MM.1S (cell line): ENCODE measurements at places on chromosomes 5 and 9.

DNA sequence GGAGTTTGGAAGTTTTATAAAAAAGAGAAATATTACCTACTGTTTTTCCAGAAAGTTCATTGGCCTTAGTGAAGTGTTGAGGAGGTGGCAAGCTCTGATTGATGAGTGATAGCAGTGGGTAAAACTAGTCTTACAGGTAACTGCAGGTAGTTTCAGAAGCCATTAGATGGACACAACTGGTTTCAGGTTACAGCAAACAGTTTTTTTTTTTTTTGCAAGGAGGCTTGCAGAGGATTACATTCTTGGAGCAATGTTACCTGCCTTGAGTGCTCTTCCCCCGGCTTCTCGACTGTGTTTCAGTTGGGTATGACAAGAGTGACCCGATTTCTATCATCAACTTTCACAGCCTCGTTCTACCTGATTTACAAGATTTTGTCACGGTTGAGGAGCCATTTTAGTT, 333.4 kb downstream of the YTHDC2 start:
- DNase-seq = no peak

DNA sequence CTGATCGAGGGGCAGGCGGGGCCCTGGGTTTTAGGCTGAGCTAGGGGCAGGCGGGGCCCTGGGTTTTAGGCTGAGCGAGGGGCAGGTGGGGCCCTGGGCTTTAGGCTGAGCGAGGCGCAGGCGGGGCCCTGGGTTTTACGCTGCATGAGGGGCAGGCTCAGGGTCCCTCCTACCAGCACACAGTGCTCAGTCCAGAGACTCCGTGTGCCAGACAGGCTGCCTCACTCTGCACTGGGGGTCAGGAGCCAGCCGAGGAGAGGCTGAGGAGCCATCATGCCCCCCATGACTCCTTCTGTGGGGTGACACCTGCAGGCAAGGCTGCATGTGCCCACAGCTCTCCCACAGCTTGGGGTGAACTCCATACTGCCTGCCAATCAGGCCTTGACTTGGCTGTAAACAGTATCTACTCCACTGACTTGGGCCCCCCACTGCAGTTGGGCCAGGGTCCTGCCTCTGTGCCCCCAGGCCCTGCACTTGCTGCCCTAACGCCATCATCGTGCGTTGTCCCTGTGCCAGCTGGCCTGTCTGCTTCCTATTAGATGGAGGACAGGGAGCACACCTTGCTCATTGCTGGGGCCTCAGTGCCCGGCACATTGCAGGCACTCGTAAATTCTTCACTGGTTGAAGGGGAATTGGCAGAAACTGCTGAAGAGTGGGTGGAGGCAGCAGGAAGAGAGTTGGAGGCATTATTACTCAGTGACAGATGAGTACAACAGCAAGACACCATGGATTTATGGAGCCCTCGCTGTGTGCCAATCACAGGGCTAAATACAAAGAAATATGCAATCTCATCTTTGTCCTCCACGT, 78.6 kb downstream of the AMBP start:
- no peak for DNase-seq

DNA sequence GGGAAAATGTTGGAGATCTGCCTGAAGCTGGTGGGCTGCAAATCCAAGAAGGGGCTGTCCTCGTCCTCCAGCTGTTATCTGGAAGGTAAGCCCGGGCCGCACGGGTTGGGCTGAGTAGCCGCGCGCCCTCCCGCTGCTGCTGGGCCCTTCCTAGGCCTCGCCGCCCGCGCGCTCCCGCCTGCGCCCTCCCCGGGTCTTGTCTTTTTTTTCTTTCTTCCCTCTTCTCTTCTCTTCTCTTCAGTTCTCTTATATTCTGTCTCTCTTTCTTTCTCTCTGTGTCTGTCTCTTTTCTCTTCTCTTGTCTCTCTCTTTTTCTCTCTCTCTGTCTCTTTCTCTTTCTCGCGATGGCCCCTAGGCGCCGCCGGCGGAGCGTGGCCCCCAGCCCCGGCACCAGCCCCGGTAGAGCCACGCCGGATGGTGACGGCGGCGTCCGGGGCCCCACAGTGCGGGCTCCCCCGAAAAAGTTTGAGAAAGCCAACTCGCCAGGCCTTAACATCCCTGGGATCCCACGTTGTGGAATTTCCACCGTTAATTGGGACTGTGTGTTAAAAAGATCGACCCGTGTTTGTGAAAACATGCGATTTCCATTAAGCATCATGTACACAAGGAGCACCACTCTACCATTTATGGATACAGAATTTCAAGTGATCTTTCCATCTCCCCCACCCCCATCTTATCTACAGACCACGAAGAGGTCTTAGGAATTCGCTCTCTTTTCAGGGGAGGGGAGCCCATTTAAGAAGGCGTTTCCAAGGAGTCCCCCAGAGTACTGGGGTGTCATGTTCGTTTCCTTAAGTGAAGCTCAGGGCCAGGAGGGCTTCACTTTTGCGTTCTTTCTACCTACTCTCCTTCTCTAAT, 616 bp downstream of the ABL1 start:
- no peak for DNase-seq

DNA sequence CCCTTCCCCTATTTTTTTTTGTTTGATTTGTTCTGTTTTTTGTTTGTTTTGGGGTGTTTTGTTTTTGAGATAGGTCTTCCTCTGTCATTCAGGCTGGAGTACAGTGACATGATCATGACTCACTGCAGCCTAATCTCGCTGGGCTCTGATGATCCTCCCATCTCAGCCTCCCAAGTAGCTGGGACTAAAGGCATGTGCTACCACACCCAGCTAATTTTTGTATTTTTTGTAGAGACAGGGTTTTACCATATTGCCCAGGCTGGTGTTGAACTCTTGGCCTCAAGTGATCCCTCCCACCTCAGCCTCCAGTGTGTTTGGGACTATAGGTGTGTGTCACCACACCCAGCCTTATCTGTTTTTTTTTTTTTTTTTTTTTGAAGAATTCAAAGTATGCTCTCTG, 605.4 kb downstream of the DNAH5 start:
- DNase-seq = no peak

- no peak for DNase-seq
These were observed 92.5 kb downstream of the RAB3C start for GRCh38 chr5:58675341-58675740.

DNA sequence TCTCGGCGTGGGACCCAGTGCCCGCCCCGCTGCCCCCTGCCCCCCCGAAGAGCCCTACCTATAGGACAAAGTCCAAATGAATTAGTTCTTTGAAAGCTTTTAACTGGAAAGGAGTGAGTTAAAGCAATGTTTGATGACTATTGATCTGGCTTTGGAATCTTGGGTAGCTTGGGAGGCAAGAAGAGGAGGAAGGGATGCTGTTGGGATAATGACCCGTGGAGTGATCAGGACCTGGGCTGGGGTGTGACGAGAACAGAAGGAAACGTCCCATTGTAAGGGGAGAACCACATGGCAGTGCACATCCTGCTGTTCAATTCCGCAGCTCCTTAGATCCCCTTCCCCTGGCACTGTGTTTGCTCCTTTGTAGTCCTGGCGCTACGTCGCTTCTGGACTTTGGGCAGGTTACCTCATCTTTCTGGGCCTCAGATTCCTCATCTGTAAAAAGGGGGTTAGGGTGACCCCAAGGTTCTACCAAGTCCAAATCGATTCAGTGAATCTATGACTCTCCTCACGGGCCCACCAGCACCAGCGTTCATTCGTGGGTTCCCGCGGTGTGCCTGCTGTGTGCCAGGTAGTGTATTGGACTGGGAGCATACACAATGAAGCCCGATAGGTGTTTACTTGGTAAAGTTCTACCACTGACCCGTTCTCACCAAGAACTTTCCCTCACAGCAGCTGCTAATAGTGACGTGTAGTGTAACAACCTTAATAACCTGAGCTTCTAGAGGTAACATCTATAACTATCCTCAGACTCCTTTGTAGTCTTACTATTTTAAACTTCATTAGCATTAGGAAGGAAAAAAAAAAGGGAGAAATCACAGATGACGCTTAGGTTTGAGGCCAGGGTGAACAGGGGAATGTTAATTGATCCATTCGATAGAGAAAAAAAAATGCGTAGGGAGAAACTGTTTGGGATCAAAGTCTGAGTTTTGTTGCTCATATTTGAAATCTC, 1.1 kb upstream of the NADK2 start:
- no peak for DNase-seq

DNA sequence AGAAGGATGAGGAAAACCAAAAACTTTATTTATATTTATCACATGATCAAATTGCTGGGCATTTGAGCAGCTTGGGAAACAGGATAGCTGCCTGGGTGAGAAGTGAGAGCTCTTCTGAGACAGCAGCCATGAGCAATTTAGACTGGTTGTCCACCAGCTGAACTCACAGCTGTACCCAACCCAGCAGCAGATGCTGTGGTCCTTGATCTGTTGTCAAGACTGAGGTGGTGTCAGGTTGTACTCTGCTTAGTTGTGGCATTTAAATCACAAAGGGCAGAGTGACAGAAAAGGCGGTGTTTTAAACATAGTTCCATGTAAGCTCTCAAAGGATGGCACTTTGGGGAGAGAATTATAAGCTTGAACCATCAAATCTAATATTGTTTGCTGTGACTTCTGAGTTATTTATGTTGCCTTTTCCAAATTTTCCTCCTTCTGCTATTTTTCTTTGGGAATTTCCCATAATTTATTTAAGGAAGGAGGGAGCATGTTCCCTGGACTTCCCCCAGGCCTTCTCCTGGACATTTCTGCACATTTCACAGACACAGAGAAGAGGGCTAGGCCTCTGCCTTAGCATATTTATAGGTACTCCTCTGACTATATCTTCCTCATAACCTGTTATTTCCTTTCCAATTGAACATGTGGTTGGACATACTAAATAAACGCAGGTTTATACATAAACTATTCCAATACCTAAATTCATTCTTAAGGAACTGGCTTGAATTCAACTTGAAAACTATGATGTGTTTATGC, 117.7 kb upstream of the FER start:
- no peak for DNase-seq

- DNase-seq = peak; percentile 60
These were observed 661.6 kb upstream of the C9orf72 start for GRCh38 chr9:28234894-28235277.

DNA sequence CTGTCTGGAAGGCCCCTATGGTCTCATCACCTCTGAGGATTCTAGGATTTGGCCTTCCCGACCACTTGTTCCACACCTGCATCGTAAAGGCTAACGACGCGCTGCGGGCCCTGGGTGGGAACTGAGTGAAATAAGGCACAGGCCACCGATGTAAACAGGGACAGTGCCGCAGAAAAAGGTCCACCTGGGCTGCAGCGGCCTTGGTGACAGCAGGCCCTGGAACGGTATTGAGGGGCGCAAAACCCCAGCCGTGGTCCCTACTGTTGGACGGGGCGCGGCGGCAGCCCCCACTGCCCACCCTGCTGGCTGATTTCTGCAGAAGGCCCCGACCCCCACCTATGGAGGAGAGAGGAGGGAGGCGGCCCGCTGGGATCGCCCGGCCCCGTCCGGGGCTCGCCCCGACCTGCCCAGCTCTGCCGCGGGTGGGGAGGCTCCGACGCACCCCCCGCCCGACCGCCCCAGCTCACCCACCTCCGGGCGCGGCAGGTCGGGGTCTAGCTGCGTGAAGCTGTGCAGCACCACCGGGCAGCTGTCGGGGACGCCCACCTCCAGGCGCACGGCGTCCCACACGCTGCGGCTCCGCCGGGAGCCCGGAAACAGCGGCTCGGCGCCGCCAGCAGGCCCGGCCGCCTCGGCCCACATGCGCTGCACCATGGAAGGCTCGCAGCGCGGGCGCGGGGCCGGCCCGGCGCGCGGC, 391 bp downstream of the RALGDS start:
- no peak for DNase-seq

- no peak for DNase-seq
These were observed 64.6 kb downstream of the NEURL1B start for GRCh38 chr5:172705576-172706084.

DNA sequence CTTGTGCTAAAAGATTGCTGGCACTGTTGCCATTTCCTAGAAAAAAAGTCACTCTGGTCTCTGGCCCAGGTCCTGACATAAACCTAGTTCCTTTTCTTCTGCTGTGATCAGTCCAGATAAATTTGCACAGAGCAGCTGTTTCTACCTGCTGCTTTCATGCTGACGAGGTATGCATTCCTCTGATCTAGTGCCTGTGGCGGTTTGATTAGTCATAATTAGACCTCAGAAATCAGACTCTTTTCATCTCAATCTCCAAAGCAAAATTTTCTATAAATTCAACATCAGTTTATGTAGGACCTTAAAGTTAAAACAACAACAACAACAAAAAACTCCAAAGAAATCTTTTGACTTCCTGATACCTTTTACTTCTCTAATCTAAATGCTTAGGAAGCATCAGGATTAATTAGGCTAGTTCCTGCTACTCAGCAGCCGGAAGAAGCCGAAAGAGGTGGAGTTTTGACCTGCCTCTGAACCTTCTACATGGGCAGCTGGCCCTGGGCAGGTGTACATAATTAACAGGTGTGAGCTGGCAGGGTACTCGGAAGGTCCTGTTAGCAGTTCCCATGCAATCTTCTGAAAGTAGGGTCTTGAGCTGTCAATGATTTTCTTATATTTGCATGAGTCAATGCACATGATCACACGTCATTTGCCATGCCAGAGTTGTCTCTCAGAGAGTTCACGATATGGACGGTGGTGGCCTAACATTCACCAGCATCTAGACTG, 83.3 kb upstream of the CCDC112 start:
- DNase-seq = peak; percentile 93

GRCh38 chr5:90434116-90434714, 24.7 kb upstream of the CETN3 start:
- peak; percentile 63 for DNase-seq

DNA sequence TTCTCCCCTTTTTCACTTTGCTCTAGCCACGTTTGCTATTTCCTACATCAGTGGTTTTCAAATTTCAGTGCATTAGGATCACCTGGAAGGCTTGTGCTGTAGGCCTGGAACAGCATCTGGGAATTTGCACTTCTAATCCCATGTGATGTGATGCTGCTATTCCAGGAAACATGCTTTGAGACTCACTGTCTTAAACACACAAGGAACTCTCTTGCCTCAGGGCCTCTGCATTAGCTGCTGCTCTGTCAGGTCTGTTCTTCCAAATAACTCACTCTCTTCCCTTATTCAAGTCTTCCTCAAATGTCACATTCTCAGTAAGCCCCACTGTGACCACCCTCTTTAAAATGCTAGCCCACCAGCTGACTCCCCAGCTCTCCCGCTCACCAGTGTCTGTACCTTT, 204.0 kb downstream of the DNAH5 start:
- DNase-seq = no peak

DNA sequence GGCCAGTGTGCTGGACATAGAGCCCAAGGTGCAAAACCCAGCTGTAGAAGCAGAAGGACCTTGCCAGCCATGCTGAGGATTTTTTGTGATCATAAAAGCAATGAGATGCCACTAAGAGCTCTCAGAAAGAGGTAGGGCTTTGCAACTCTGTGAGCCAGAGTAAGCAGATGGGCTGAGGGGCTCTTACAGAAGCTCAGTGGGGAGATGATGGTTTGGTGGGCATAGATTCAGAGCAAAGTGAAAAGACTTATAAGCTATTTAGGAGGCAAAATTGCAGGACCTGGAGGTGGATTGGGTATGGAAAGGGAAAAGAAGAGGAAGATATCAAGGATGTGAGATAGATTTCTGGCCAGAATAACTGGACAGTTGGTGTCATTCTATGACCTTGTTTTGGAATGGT, 302.0 kb downstream of the NTRK2 start:
- DNase-seq = no peak
